ENCODE measurements at places on chromosomes 2 and 18.

DNA sequence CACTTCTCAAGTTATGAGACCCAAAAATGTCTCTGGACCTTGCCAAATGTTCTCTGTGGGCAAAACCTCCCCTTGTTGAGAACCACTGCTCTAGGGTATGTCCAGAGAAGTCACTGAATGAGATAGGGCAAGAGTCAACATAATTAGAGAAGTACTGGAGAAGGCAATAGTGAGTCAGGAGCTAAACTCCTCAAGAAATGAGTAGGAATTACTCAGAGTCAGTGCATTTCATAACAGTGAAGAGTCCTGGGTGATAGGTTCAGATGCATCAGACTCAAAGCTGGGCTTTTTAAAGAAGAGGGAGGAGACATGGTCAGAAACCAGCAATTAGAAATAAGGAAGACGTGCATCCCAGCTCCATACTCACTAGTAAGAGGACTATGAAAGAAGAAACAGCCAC, 38.6 kb upstream of the IHH start:
- DNase-seq: no peak

- no peak for DNase-seq
These were observed 174.2 kb upstream of the EPAS1 start for GRCh38 chr2:46123013-46123412.

GRCh38 chr2:105909215-105909614, 164.5 kb downstream of the NCK2 start:
- no peak for DNase-seq

- no peak for DNase-seq
These were observed 202.8 kb downstream of the DNER start for GRCh38 chr2:229511524-229511923.

DNA sequence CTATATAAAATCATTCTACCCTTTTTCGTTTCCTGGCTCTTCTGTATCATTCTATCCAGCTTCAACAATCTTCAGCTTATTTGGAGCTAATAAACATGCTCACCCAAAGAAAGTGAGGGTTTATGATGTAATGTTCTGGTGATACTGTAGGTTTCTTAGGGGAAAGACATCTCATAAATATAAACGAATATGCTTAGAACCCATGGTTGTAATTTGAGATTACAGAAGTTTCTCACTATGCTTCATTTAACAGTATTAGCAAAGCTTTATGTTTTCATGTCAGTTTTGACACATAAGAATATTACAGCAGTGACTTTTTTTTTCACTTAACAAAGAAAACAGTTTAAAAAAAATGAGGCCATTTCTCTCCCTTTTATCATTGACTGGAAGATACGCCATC, 11.8 kb upstream of the PEX13 start:
- no peak for DNase-seq

GRCh38 chr2:71887196-71887595, 260.5 kb downstream of the CYP26B1 start:
- no peak for DNase-seq

DNA sequence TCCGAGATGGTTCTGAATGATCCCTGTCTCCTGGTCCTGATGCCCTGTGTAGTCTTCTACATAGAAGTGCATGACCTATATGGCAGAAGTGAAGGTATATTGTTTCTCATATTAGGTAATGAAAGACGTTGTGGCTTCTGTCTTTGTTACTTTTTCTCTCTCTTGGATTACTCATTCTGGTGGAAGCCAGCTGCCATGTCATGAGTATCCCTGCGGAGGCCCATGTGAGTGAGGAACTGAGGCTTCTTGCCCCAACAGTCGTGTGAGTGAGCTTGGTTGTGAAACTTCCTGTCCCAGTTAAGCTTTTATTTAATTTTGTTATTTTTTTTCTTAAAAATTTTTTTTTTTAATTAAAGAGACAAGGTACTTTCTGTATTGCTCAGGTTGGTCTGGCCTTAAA, 134.7 kb downstream of the UBR3 start:
- peak; percentile 43 for DNase-seq

DNA sequence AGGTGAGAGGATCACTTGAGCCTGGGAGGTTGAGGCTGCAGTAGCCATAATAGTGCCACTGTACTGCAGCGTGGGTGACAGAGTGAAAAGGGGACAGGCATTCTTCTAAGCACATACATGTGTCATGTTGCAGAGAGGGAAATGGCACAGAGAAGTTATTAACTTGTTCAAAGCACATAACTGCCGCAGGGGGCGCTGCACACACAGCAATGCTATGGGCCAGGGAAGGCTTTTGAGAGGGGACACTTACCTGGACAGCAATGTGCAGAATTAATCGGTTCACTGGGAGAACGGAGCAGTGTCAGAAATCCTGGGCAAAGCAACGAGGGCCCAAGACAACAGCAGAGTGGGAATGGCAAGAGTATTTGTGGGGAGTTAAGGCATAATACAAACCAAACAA, 2.4 kb downstream of the SCYGR8 start:
- no peak for DNase-seq

DNA sequence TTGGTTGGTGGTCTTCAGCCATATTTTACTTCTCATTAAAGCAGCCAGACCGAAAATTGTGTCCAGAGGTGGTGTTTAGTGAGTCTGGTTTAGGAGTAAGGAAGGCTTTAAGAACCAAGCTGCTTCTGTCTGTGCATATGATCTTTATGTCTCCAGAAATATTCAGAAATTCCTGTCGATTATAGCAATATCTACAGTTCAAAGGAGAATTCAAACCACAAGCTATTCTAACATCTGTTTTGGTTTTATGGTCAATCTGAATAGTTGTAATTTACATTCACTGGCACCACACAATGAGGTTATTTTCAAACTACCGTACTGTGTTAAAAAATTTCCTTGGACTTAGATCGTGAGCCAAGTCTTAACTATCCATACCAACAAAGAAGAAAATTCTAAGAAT, 11.3 kb downstream of the UPP2 start:
- no peak for DNase-seq

DNA sequence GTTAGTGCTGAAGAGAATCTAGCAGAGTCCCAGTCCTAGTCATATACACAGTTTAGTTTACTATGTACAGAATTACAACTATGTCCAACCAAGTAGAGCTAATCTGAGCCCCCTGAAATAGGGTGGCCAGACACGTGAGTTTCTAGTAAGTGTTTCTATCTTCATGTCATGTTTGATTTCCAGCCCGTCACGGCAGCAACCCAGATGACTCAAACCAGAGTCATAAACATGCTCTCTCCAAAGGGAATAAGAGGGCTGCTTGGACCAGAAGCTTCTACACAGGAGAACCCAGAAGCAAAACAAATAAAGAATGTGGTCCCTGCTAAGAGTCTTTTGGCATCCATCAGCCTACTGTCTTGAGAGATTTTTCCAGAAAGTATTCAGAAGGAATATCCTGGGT, 64.9 kb upstream of the WIPF1 start:
- no peak for DNase-seq

DNA sequence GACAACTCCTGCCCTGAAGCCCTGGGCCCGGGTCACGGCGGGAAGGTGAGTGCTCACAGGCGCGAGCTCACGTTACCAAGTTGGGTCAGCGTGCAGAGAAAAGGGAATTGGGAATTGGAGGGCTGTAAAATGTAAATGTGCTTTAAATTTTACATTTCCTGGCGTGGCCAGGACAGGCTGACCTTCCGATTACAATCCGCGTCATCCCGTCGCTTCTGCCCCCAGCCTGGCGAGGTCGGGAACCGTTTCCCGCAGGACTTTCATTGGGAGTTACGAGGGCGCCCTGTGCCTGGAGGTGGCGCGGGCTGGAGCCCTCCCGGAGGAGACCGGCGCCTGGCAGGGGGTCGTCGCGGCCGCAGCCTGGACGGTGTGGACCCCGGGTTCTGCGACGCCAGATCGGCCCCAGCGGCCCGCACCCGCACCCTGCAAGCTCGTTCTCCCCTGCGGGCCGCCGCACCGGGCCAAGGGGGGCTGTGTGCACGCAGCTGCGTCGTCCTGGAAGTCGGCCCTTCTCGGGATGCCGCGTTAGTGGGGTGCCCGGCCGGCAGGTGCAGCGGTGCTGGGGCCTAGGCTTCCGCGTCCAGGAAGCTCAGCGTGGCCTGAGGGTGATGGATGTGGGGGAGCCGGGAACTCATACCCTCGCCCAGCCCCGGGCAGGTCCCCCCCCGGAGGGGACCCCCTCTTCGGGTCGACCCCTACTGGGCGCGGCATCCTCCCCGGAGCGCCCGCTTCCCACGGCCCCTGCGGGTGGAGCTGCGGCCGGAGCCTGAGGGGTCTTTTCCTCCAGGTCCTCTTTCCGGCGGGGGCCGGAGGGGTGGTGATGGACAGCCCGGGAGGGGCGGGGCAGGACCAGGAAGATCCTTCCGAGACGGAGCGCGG, 63.9 kb downstream of the LRRFIP1 start:
- DNase-seq: peak; percentile 56

- DNase-seq: no peak
These were observed 30.6 kb upstream of the CREB1 start for GRCh38 chr2:207499114-207499513.

- no peak for DNase-seq
These were observed 157.0 kb downstream of the BARD1 start for GRCh38 chr2:214652473-214652872.

GRCh38 chr2:210541290-210541902, 15.0 kb upstream of the CPS1 start:
- no peak for DNase-seq

DNA sequence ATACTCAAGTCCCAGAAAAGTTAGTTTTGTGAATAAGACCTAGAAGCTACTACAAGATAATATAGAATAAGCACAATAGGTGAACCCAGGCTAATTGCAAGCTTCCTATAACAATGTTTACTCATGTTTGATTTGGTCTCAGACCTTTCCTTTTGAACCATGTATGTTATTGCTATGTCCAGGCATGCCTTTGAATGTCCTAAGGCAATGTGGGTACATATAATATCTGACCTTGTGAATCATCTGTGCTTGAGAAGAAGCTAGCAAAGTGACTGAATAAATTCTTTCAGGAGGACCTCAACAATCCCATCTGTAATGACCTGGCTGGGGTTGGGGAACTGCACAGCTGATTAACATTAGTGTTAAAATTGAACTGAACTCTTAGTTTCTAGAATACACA, 1285.9 kb upstream of the CELF4 start:
- no peak for DNase-seq

DNA sequence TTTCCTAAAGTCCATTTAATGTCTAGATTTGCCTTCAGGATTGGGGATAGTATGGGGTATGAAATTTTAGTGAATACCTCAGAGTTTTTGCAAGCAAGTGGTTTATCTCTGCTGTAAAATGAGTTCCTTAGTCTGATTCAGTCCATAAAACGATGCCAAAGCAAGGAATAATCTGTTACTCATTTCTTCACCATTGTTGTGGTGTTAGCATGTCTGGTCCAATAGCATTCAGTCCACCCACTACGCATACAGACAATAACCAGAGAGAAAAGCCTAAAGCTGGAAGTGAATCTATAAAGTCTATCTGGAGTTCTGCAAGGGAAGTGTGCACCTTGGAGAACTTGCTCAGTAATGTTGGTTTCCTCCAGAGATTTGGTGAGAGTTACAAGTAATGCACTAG, 12.9 kb upstream of the DPP4 start:
- no peak for DNase-seq

DNA sequence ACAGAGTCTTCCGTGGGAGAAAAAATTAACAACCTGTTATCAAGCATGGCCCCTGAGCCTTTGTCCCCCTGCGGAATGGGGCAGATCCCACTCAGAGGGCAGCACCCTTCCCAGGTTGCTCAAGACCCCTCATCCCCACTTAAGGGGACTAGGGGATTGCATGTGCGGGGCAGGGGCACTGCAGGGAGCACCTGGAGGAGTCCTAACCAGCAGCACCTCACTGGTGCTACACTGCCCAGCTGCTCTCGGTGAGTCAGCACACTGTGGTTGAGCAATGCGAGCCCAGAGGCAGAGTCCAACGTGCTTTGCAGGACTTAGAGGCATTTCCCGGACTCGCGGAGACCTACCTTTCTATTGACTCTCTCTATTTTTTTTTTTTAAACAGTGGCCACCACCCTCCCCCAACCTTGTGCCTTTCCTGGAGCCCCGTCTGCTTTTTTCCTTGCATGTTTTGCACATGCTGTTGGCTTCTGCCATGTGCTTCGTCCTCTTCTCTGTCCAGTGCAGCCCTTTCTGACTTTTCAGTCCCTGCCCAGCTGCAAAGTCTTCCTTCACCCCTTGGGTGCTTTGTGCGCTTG, 74.0 kb downstream of the IL1R2 start:
- DNase-seq: peak; percentile 24

DNA sequence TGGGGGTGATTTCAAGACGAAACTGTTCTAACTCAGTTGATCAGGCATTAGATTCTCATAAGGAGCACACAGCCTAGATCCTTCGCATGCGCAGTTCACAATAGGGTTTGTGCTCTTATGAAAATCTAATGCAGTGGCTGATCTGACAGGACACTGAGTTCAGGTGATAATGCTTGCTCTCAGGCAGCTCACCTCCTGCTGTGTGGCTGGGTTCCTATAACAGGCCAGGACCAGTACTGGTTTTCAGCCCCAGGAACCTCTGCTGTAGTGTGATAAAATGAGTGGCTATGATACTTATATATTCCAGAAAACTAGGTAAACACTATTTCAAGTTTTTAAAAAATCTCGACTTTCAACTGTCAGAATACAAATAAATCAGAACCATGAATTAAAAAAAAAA, 271.4 kb downstream of the GALNT13 start:
- DNase-seq: no peak

- no peak for DNase-seq
These were observed 19.2 kb upstream of the SIGLEC15 start for GRCh38 chr18:45806226-45806625.

DNA sequence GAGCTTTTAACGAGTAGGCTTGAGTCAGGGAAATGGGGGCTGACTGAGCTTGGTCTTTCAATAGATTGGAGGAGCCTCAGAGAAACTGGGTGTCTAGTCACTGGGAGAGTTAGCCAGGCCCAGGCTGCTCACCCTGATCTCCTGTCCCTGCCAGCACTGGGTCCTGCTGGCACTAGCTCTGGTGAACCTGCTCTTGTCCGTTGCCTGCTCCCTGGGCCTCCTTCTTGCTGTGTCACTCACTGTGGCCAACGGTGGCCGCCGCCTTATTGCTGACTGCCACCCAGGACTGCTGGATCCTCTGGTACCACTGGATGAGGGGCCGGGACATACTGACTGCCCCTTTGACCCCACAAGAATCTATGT, 720 bp downstream of the KRTCAP3 start:
- no peak for DNase-seq

DNA sequence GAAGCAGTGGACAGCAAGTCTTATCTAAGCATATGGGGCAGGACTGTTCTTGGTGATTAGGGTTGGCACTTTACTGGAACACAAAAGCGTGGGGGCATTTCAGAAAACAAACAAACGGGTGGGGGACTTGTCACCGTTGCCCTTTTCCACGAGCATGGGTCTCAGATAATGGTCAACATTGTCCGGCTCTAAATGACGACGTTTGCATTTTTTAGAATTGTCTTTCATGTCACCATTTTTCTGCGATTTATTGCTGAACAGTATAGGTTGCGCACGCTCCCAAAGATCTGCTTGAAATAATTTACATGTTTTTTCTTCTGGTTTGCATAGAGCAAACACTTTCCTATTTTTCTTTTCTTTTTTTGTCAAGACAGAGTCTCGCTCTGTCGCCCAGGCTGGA, 46.6 kb upstream of the TBC1D8 start:
- no peak for DNase-seq

All from CD4-positive, alpha-beta T cell treated with Interleukin-4 for 1 hour (primary cell).